ENCODE measurements at places on chromosomes 4 and X. TPM values are rescaled to one million over a fixed set of nuclear protein-coding genes. Genes with fewer than 3 reads are reported as not detected.

Gene SOD3
- total RNA-seq = 5.8 TPM

Gene SLC49A3
- total RNA-seq = 10.5 TPM

DNA sequence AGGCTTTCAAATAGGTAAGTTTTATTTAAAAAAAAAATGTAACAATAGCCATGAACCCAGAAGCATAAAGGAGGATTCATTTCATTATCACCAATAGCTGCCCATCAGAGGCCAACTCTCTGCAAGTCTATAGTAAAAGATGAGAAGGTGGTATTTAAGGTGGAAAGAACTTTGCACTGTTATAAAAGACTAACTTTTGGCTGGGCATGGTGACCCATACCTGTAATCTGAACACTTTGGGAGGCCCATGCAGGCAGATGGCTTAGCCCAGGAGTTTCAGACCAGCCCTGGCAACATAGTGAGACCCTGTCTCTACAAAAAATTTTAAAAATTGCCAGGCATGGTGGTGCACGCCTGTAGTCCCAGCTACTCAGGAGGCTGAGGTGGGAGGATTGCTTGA lies 43.3 kb downstream of the RPS3A start:
- H3K27me3 ChIP-seq = no peaks in the 10 kb centered on the region
- H3K4me3 ChIP-seq = no peak overlapping the region
- peaks cover 36% of the 10 kb centered on the region for H3K36me3 ChIP-seq
- DNase-seq = no peak
- H3K27ac ChIP-seq = no peak overlapping the region

GRCh38 chr4:65580551-65580950 lies 89.7 kb downstream of the EPHA5 start:
- DNase-seq = no peak
- H3K27ac ChIP-seq = no peak overlapping the region
- no peaks in the 10 kb centered on the region for H3K36me3 ChIP-seq
- H3K4me1 ChIP-seq = no peaks in the 10 kb centered on the region
- no peaks in the 10 kb centered on the region for H3K27me3 ChIP-seq

Gene MND1
- total RNA-seq = 7.7 TPM

DNA sequence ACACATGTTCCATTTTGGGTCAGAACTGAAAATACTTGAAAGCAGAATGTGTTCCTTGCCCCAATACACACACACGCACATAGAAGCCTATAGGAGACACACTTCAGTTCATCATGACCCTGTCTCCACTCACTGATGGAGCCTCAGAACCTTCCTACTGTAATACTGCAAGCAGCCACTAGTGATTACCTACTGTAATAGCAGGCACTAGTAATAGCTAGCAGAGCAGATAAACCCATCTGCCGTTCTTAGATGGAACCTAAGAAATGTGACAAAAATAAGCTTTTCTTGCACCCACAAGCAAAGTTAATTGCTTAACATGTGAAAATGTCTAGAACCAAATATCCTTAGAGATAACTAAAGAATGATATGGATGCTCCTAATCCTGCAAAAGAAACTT lies 13.6 kb downstream of the AMTN start:
- no peak overlapping the region for H3K4me3 ChIP-seq
- H3K27me3 ChIP-seq = peaks cover 11% of the 10 kb centered on the region
- H3K27ac ChIP-seq = no peak overlapping the region
- no peaks in the 10 kb centered on the region for H3K36me3 ChIP-seq
- no peak for DNase-seq

Gene CFAP99
- not detected for total RNA-seq

- no peak overlapping the region for H3K4me3 ChIP-seq
- no peak overlapping the region for H3K27ac ChIP-seq
- H3K27me3 ChIP-seq = no peaks in the 10 kb centered on the region
- DNase-seq = no peak
- H3K4me1 ChIP-seq = peaks cover 2% of the 10 kb centered on the region
These were observed 102.1 kb downstream of the PCDH18 start for GRCh38 chr4:137430171-137430570.

Gene BMX
- total RNA-seq = not detected

- no peak overlapping the region for H3K27ac ChIP-seq
- H3K27me3 ChIP-seq = no peaks in the 10 kb centered on the region
- peaks cover 7% of the 10 kb centered on the region for H3K4me1 ChIP-seq
- H3K4me3 ChIP-seq = no peak overlapping the region
These were observed 115.7 kb downstream of the NDST4 start for GRCh38 chr4:114997576-114998247.

DNA sequence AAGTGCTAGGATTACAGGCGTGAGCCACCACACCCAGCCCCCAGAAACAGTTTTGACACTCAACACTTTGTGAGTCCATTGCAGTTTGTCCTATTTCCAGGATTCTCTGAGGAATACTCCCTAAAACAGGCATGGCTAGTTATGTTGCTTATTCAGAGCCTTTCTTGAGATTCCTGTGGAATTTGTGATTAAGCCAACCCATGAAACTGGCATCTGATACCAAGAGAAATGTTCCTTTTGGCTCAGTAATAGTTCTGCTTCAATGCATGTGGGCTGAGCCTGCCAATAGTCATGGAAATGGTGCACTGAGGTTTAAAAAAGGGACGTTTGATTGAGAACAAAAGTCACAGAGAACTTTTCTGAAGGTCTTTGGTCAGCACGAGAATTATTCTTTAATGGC lies 241.7 kb downstream of the PPP1R2C start:
- H3K4me3 ChIP-seq = no peak overlapping the region
- no peaks in the 10 kb centered on the region for H3K36me3 ChIP-seq
- no peaks in the 10 kb centered on the region for H3K27me3 ChIP-seq
- H3K27ac ChIP-seq = no peak overlapping the region
- H3K4me1 ChIP-seq = no peaks in the 10 kb centered on the region

Measured in mesothelial cell of epicardium (in vitro differentiated cells).